LNCaP clone FGC (cell line): ENCODE measurements at places on chromosomes 4 and X.
A peak's percentile ranks its signal among the peaks of the same experiment; 100 is the strongest.

- no peak for DNase-seq
Measured at GRCh38 chrX:142186103-142186502, 19.0 kb downstream of the MAGEC2 start.

GRCh38 chr4:24470666-24471485, 113.5 kb downstream of the DHX15 start:
- DNase-seq, result no peak

DNA sequence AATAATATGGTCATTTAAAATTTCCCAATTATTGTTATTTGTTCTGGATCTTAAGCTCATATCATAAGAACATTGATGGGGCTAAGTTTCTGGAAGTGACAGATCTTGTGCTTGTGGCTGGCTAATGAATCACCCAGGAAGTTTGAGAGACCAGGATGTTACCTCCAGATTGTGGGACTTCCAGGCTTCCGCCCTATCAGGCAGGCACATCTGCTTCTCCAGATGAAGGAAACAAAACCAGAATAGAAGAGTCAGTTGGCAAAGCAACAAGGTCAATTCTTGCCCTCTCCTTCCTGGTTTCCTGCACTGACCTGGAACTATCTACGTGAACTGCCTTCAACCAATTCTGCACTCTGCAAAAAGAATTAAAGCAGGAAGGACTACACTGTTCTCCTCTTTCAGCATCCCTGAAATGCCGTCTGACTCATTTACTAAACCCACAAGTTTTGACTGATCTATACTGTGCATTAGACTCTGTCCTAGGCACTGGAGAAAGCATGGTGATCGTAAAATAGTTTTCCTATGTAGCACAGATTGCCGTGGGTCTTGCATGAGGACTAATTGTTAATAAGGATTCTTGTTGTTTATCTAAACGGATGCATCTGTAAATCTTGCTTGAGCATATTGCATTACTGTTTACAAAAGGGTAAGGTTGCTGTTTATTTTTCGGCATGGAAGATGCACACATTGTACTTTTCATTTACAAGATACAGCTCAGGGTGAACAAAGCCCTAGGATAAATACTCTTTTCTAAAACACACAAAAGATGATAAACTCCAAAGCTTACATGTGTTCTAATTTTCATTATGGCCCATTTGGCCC, 74.6 kb downstream of the AMELX start:
- DNase-seq, result peak; percentile 75

DNA sequence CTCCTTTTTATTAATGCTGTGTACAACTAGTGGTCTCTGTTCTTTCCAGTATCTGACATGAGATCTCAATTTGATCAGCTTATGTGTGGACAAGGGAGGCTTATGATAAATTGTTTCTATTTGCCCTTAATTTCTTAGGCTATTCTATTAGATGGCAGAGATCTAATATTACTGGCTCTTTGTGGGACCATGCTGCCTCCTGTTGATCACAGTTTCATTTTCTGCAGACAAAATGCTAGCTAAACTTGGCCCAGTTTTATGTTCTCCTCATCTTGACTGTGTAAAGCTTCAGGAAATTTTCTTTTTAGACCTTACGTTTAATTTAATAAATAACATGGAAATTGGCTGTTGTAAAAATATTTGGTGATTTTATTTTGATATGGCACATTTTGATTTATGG, 627.1 kb upstream of the AADAT start:
- DNase-seq, result no peak

- DNase-seq, result no peak
Measured at GRCh38 chr4:184322328-184323025, 104.8 kb upstream of the ENPP6 start.

DNA sequence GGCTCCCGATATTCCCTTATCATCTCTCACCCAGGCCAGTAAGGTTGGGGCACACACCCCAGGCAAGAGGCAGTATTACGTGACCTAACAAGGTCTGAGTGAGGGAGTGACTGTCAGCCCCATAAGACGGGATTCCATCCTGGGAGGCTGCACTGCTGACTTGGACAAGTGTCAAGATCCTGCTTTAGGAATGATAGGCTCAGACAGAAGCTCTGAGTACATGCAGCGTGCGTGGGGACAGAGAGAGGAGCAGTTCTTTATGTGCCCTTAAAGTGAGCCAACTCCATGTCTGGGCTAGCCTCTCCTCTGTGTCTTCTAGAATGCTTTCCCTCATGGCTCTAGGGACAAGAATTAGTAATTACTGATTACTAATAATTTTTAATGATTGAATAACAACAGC, 142.2 kb upstream of the PRPS2 start:
- no peak for DNase-seq

GRCh38 chr4:14659286-14659685, 343.0 kb upstream of the CPEB2 start:
- no peak for DNase-seq

GRCh38 chrX:21972046-21972445, 31.5 kb downstream of the SMS start:
- no peak for DNase-seq

DNA sequence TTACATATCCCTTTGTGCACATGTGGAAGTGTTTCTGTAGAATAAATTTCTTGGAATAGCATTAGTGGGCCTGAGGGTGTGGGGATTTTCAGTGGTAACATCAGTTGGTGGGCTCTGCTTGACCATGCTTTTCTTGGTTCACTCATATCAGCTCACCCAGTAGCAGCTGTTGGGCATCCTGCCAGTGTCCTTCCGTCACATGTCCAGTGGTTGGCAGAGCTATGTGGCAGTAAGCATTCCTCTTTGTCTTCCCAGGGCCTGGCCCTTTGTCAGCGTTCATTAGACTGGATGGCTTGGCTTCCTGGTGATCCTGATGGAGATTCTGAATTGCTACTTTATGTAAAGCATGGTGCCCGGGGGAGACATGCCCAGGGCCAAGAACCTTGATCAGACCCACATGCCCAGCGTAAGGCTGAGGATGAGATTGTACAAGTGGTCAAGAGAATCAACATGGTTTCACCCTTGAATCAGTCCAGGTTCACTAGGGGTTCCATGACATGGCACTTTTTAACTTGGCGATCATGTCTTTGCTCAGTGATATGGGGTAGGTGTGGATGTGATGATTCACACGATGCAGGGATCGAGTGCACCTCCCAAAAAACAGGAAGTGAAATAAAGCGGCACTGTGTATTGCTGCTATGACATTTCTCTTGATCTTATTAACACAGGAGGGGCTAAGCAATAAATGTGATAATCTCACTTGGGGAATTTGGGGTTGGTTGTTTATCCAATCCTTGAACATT, 72.1 kb upstream of the IGFBP7 start:
- no peak for DNase-seq

DNA sequence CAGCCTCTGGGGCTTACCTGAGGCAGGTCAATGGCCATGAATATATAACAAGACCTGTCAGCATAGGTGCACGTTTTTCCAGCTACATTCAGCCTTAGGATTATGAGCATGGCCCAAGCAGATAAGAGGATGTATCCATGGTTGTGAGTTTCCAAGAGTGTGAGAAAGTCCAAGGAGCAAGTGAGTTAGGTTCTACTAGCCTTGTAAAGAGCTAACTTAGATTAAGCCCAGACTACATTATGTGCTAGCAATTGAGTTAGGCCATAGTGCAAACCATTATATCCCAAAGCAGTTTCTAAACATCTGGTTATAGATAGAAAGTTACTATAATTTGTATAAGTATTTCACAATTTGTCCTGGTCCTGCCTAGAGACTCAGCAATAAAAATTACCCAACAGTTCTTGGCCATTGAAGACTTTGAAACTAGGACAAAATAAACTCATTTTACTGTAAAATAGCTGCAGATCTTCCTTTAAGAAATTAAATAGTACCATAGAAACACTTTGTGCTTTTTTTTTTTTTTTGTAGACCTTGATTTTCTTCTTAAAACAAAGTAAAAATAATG, 312.0 kb downstream of the CAMK2D start:
- DNase-seq, result no peak

GRCh38 chr4:144709159-144709558, 63.2 kb downstream of the HHIP start:
- no peak for DNase-seq

DNA sequence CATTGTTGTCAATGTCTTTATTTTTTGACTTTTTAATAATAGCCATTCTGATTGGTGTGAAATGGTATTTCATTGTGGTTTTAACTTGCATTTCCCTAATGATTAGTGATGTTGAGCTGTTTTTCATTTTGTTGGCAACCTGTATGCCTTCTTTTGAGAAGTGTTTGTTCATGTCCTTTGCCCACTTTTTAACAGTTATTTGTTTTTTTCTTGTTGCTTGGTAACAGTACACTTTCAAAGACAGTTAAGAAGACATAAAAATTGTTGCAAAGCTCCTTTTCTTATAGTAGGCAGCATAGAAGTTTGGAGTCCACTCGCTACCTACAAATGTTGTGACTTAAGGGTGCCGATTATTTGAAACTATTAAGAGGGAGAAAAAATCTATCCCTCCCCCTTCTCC, 48.7 kb upstream of the SLC7A11 start:
- DNase-seq, result no peak

GRCh38 chr4:16415751-16416150, 189.5 kb upstream of the TAPT1 start:
- no peak for DNase-seq

- DNase-seq, result no peak
Measured at GRCh38 chrX:29297171-29297800, 710.0 kb downstream of the IL1RAPL1 start.

GRCh38 chr4:165203541-165204461, 3.6 kb upstream of the KLHL2 start:
- no peak for DNase-seq

DNA sequence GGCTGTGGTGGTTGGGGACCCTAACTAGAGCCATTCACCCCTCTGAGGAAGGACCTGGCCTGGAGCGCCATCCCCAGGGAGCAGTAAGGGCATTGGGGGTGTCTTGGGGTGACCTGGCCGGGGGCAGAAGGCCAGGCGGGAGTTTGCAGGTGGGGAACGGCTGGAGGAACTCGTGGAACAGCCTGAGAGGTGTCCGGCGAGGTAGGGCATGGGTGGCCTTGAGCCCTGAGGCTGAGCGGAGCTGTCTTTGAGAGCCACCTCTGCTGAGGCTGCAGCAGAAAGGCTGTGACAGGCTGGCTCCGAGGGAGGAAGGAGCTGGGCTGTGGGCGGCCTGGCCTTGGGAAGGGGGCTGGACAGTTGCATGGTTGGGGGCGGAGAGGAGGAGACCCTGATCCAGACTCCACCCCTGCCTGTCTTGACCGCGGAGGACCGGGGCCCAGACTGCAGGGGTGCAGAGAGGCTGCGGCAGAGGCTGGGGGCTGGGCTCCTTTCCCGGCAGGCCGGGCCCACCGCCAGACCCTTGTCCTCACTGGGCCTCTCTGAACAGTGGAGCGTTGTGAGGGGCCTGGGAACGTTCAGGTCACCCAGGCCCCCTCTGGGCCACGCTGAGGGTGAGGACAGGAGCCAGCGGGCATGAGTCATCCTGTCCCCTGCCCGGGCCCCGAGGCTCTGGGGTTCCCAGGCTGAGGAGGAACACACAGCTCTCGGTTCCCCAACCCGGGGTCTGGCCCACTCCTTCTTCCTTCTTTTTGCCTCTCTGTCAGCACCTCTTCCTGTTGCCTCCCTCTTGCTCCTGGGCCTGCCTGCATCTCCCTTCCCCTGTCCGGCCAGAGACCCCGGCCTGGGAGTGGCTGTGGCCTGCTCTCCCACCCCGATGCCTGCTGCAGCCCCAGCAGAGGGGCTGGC, 8.1 kb downstream of the SH3BP2 start:
- no peak for DNase-seq

DNA sequence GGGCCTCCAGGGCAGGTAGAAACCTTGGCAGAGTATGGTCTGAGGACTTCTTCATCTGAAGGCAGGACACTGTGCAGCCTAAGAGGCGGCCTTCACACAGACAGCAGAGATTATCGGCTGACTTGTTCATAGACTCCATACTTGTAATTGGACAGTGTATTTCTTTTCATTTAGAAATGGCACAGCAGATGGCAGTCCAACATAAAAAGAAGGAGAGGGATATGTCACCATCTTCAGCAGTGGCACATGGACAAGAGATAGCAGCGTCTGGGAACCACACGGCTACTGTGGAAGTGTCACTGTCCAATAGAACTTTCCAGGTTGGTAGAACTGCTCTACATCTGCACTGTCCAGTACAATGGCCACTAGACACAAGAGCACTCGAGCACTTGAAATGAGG, 21.7 kb upstream of the GEMIN8 start:
- DNase-seq, result no peak

GRCh38 chr4:53507671-53508286, 83.5 kb downstream of the LNX1 start:
- DNase-seq, result no peak

DNA sequence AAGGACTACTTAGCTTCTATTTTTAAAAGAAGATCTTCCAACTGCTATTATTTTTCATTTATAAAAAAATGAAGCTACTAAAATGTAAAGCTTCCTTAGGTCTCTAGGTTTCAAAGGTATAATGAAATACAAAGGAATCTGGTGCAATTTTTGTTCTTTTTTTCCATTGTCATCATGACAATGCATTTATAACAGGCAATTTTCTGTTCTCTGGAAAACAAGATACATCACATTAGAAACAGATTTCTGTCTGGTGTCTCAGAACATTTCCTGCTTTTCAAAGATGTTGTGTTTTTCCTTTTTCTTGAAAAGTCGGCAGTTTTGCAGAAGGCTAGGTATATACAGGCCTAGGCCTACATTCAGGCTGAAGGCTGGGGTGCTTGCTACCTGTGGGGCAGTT, 63.6 kb upstream of the ATP8A1 start:
- no peak for DNase-seq

GRCh38 chr4:3783693-3784306, 17.6 kb downstream of the ADRA2C start:
- DNase-seq, result no peak

DNA sequence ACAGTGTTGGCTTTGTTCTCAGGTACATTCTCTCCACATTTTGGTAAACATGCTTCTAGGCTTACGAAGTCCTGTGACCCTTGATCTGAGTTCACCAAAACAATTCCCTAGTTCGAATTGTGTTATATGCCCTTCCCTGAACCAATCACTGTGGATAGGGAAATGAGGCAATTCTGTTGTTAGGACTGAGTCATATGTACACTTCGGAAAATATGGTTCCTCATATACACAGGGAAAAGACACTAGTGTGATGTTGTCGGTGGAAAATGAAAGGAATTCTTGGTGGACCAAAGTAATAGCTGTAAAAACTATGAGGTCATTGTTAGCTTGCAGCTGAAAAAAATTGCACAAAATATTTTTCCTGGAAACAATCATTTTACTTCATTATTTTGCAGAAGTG, 46.6 kb upstream of the MAGEC2 start:
- no peak for DNase-seq
